ENCODE measurements at places on chromosomes 4 and X.

DNA sequence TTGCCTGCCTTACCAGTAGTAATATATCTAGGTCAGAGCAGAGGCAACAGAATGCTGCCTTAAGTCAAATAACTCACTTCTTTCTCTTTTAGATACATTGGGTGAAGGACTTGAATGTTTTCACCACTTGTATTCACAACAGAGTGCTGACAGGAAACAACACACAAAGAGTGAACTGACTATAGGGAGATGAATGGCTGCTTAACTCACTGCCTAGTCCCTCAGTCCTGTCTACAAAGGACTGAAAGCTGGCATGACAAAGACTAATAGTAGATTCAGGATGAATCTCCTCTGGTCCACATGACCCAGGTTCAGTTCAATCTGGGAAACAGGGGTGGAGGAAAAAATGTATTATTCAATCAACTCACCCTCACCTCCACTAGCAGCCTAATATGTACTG, 134.2 kb downstream of the GALNTL6 start:
- DNase-seq, result no peak

- no peak for DNase-seq
Observed at GRCh38 chrX:134375691-134376090, 84.3 kb upstream of the HPRT1 start.

- no peak for DNase-seq
Observed at GRCh38 chrX:141341341-141341740, 99.0 kb upstream of the SPANXC start.

GRCh38 chrX:124232523-124233201, 99.8 kb upstream of the TEX13D start:
- DNase-seq, result no peak

GRCh38 chr4:17719106-17719505, 62.3 kb downstream of the FAM184B start:
- no peak for DNase-seq

DNA sequence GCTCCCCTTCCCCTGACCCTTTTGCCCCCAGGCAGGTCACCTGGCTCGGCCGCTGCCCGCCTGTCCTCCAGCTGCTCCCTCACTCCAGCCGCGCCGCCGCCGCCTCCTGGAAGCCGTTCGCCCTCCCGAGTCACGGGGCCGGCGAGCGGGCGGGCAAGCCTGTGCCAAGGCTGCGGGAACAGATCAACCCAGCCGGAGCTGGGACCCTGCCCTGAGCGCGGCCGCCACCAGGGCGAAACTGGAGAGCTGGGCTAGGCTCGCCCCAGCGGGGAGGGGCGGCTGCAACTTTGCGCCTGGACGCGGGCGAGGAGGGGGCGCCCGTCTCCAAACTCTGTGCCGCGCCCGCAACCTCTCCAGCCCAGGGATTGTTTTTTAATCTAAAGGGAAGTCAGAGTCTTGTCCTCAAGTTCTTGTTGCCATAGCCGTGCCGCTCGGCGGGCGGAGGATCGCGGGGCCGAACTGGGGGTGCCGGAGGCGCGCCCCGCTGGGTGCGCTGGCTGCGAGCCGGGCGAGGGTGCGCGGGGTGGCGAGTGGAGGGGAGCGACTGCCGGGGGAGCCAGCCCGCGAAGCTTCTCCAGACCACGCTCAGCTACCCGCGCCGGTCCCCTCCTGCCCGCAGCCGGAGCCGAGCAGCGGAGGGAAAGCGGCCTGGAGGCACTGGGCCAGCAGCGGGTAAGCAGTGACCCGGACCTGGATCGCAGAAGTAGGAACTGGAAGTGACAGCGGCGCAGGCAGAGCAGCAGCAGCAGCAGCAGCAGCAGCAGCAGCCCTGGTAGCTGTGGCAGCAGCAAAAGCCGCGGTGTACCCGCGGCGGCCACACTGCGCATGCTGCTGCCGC, 13.4 kb downstream of the ARHGEF6 start:
- peak; percentile 59 for DNase-seq

- no peak for DNase-seq
Observed at GRCh38 chr4:121472937-121473721, 92.3 kb upstream of the QRFPR start.

DNA sequence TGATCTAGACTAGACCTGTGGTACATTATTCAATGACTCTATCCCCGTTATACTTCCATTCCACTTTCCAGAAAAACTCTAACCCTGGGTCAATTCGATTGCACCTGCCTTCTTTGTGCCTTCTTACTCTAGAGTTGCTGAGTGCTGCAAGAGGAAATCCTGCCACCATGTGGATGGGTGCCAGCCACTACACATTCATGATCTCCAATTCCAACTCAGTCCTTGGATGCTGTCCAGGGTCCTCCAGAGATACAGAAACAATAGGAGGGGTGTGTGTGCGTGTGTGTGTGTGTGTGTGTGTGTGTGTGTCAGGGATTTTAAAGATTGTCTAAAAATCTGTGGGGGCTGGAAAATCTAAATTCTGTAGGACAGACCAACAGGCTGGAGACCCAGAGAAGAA, 42.9 kb upstream of the INTS6L start:
- peak; percentile 89 for DNase-seq
